ENCODE measurements at places on chromosomes 6 and 20.

DNA sequence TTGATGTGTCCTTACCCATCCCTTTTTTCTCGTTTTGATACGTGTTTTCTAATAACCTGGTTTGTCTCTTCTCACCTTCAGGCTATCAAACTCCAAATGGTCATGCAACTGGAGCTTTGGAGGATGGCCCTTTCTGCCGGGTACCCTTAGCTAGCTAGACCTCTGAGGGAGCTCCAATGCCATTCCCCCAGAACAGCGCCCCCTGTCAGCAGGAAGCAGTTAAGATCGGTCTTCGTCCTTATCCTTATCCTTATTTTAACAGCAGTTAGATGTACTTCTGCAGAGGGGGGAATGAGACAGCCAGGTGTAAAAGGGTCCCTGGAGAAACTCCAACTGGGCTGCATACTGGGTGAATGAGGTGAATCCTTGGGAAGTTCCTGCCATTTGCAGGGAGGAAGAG lies 37.2 kb downstream of the SEL1L2 start:
- no peak for DNase-seq

DNA sequence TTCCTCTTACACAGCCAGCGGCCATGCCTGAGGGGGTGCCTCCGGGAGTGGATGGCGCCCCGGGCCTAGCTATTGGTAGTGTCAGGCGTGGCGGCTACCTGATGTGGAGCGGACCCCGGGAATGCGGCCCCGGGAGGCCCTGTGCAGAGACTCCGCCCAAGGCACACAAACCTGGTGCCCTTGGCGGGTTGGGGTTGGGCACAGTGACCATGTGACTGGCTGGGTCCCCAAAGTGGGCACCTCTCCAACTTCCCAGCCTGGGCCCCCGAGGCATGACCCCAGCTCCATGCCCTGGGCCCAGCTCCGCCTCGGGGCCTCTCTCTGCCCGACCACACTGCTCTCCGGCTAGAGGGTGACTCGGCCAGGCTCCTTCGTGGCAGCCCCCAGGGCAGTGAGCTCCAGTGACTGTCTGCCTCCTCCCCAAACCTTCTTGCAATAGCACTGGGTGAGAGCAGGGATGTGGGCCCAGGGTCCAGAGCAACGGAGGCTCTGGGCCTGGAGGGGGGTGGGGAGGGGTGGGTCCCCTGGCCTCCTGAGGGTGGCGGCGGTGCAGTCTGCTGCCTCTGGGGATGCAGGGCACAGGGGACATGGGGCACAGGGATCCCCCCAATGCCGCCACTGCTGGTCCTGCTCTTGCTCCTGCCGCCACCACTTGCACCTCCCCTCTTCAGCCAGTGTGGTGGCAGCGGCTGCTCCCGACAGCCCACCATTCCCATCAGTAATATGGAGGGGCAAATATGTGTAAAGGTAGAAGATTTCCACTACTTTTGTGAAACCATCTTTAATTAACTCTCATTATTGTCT lies 942.9 kb upstream of the EPHA7 start:
- no peak for DNase-seq

DNA sequence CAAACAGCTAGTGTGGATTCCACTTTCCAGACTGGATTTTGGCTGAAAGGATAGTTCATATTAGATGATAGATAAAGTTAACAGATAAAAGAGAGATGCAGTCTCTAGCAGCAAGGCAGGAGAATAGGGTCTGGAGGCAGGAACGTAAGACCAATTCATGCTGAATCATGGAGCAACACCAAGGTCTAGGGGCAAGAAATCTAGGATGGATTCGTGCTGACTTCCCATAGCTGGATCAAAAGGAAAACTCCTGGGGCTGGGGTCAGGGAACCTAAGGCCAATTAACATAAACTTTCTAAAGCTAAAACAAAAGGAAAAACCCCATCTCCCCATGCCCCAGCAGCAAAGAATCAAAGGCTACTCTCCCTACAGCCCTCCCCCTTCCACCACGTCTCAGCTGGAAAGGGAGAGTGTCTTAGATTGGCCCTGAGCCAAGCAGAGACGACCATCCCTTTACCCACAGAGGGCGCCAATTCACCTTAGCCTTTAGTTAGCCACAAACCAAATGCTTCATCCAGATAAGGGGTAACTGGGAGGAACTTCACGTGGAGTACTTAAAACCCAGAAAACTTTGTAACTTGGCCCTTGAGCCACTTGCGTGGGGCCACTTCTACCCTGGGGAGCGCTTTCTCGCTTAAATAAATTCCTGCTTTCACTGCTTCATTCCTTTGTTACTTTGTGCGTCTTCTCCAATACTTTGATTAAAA lies 7.6 kb downstream of the TREM1 start:
- no peak for DNase-seq

DNA sequence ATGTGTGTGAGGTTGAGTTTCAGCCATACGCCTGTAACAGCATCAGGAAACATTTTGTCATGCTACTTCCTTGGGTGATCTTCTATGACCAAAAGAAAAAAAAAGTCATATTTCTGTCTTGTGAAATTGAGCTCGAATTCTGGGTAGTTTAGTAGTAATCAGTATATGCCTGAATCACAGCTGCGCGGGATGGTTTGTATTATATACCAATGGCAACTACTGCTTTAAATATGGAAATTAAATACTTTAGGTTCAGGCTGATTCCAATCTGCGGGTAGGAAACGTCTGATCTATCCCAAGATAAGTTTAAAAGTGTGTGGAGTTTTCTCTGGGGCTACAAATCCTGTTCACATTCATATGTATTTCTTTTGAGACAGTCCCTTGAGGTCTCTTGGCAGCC lies 115.6 kb upstream of the FERMT1 start:
- DNase-seq, result no peak

DNA sequence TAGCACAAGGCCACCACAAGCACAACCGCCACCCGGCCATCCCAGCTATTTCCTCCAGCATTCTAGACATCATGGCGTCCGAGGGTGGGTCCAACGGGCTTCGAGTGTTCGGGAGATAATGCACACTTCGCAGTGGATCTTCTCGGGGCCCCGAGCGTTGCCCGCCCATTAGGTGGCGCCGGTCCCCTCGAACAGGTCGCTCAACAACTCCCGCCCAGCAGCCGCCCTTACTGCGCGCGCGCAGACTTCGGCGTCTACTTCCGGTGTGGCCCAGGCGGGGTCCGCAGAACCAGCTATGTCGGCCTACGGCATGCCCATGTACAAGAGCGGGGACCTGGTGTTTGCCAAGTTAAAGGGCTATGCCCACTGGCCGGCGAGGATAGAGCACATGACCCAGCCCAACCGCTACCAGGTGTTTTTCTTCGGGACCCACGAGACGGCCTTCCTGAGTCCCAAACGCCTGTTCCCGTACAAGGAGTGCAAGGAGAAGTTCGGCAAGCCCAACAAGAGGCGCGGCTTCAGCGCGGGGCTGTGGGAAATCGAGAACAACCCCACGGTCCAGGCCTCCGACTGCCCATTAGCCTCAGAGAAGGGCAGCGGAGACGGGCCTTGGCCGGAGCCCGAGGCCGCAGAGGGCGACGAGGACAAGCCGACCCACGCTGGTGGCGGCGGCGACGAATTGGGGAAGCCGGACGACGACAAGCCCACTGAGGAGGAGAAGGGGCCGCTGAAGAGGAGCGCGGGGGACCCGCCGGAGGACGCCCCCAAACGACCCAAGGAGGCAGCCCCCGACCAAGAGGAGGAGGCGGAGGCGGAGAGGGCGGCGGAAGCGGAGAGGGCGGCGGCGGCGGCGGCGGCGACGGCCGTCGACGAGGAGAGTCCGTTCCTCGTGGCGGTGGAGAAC lies at the start of gene HDGFL1:
HDGFL1 (plus strand) TSS at position 286 of the 904 bp plus-strand sequence; CDS start at position 296, 10 bp downstream.
- DNase-seq, result no peak

DNA sequence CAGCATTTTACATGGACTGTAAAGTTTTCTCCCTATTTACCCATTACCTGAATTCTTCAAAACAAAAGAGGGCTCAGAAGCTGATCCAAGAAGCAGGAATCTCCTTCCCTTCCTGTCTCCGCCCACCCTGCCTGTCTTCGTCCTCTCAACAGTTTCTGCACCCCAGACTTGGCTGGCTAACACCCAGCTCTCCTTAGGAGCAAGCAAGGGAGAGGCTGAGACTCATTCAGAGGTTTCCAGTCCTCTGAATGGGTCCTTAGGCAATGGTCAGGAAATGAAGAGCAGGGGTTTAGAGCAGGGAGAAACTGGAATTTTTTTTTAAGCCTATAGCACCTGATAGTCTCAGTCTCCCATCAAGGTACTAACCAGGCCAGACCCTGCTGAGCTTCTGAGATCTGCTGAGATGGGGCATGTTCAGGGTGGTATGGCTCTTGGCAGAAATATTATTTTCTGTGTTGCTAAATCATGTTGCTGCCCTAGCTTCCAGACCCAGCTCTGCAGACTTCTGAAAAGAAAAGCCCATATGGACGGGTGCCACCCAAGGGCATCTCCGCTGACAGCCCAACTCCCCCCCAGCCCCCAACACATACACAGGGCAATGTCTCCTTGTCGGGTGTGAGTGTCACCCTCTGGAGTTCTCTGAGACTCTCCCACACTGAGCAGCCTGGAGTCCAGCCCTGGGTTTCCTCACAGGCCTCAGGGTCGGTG lies 74.6 kb upstream of the CD93 start:
- DNase-seq, result no peak

DNA sequence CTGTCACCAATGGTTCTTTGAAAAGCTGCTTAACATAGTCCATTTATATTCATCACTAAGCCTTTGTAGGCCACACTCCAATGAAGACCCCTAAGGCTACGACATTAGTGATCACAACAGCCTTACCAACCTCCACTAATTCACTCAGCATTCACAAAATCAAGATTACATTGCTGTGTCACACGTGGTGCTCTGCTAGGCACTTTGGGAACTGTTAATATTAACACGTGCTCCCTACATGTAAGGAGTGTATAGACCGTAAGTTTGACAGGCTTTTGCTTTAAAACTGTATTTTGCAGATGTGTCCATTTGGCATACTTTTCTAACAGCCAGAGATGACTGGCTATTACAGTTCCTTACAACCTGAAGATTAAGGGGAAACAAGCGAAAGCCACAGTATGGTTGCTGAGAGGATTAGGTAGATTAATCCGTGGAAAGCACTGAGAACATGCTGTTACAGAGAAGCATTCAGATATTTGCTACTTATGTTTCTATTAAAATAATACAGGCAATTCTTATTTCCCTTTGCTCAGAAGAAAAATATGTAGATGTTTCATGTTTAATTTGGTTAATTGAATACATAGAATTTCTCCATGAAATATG lies 69.7 kb downstream of the SAMD3 start:
- no peak for DNase-seq

- DNase-seq, result no peak
These were observed 162.1 kb upstream of the TBX18 start for GRCh38 chr6:84926189-84927155.

DNA sequence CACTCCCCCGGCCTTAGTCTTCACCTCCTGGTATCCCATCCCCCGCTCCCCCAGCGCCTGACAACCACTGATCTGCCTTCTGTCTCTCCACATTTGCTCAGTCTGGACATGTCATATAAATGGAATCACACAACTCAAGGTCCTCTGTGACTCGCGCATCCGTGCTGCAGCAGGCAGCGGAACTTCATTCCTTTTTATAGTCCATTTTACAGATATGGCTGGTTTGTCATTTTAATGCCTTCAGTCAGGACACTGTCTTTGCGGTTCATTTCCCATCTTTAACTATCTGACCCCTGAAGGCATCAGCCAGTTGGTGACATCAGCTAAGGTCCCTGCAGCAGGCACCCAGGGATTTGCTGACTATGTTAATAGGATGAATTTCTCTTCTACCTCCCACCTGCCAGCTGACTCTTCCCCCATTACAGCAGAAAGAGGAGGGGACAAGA lies 125.7 kb downstream of the ZMYND8 start:
- no peak for DNase-seq

GRCh38 chr6:115612216-115612615 lies 448.5 kb downstream of the FRK start:
- DNase-seq, result no peak

- DNase-seq, result no peak
These were observed 1.9 kb upstream of the SFT2D1 start for GRCh38 chr6:166344240-166344639.

- no peak for DNase-seq
These were observed 169.1 kb upstream of the FUT9 start for GRCh38 chr6:95846652-95847051.

DNA sequence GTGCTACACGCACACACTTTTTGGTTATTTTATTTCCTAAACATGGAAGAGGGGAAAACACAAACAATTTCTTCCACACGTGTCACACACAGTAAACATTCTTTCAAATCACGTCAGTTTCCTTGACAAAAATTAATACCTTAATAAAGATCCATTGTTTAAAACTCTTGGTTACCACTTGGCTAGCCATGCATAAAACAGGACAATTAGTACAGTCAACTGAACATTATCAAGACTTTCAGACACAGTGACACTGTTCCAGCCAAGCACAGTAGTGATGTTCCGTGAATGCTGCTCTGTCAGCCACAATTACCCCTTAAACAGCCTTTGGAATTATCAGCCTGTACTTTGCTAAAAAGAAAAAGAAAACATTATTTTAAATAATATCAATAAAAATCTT lies 50.8 kb downstream of the GMDS start:
- no peak for DNase-seq

GRCh38 chr20:49352751-49353150 lies 74.9 kb upstream of the ZNFX1 start:
- no peak for DNase-seq

DNA sequence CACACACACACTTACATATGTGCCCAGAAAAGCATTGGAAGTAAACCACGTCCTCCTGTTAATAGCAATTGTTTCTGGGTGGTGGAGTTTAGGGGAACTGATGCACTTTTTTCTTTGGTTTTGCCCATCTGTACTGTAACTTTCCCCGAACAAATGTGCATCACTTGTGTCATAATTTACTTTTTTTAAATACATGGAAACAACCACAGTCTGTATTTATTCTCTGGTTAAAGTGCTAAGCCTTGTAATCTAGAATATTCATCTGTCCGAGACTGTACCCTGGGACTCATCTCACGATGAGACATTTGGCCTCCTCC lies 61.5 kb upstream of the CD93 start:
- no peak for DNase-seq

DNA sequence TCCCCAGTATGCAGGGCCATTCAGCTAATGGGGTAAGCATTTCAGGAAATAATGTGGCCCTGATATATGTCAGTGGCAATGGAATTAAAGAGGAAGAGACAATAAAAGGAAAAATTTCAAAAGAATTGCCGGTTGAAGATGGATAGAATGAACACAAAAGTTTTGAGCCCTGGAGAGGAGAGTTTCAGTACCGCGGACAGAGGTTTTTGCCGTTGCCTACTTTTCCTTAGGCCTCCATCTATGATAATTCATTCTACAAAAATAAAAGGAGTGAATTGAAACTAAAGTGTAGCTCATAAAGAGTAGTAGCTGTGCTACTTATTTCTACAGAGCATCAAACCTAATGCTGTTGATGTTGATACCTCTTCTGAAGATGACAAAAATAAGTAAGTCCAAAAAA lies 140.7 kb downstream of the RNASET2 start:
- no peak for DNase-seq
